Smooth muscle cell of trachea (primary cell): ENCODE measurements at places on chromosomes 11 and 22. TPM values are rescaled to one million over a fixed set of nuclear protein-coding genes. Genes with fewer than 3 reads are reported as not detected.

The LRRN4CL gene
- total RNA-seq, result 68.9 and 89.6 TPM in 2 replicates

The TIGD3 gene
- under 0.01 TPM in 1 of 2 replicates, not detected in the other for total RNA-seq

The XKR3 gene
- total RNA-seq, result under 0.01 and 0.15 TPM in 2 replicates

The KCNQ1 gene
- under 0.01 and 0.66 TPM in 2 replicates for total RNA-seq

The MUC15 gene
- not detected in 2 replicates for total RNA-seq

The CASP12 gene
- total RNA-seq, result 0.15 TPM in 1 of 2 replicates, not detected in the other

The SPON1 gene
- total RNA-seq, result 0.44 and 0.66 TPM in 2 replicates

The RFPL3 gene
- not detected in 2 replicates for total RNA-seq

The FGF4 gene
- not detected in 2 replicates for total RNA-seq

The PARVA gene
- 34.0 and 53.1 TPM in 2 replicates for total RNA-seq

The RASGRP2 gene
- 0.29 and 0.50 TPM in 2 replicates for total RNA-seq

The C11orf97 gene
- total RNA-seq, result not detected in 2 replicates

The APOBEC3F gene
- 5.7 and 6.6 TPM in 2 replicates for total RNA-seq

The BIRC3 gene
- total RNA-seq, result 0.44 and 2.0 TPM in 2 replicates

The STARD10 gene
- total RNA-seq, result 7.4 and 27.1 TPM in 2 replicates

The SCGB1D2 gene
- not detected in 2 replicates for total RNA-seq

The FBLN1 gene
- 274 and 726 TPM in 2 replicates for total RNA-seq

The E2F8 gene
- total RNA-seq, result under 0.01 and 1.0 TPM in 2 replicates

The MAPK8IP1 gene
- total RNA-seq, result 8.1 and 17.4 TPM in 2 replicates

The MIOX gene
- total RNA-seq, result 0.15 TPM in 1 of 2 replicates, not detected in the other

The BBOX1 gene
- not detected in 2 replicates for total RNA-seq

The POLD4 gene
- total RNA-seq, result 25.6 and 60.2 TPM in 2 replicates

The MFNG gene
- total RNA-seq, result 0.33 and 1.5 TPM in 2 replicates

The ZNF70 gene
- 3.2 and 4.3 TPM in 2 replicates for total RNA-seq

The ZNRD2 gene
- 36.7 and 55.1 TPM in 2 replicates for total RNA-seq

The SYT13 gene
- not detected in 2 replicates for total RNA-seq

The GGTLC2 gene
- not detected in 2 replicates for total RNA-seq

The KIRREL3 gene
- total RNA-seq, result 1.6 and 5.1 TPM in 2 replicates

The YPEL4 gene
- total RNA-seq, result 2.6 and 3.1 TPM in 2 replicates

The KRTAP5-8 gene
- total RNA-seq, result not detected in 2 replicates

The OR8D1 gene
- total RNA-seq, result not detected in 2 replicates

The MUS81 gene
- total RNA-seq, result 47.6 and 51.9 TPM in 2 replicates

The PDE2A gene
- total RNA-seq, result 0.17 and 0.58 TPM in 2 replicates

The RIMBP3C gene
- total RNA-seq, result 0.15 and 0.66 TPM in 2 replicates

The CARD16 gene
- total RNA-seq, result 15.3 and 26.3 TPM in 2 replicates

The POTEH gene
- not detected in 2 replicates for total RNA-seq

The OTUB1 gene
- 43.0 and 60.2 TPM in 2 replicates for total RNA-seq

The SCN3B gene
- total RNA-seq, result under 0.01 TPM in 1 of 2 replicates, not detected in the other

The SCGB1C1 gene
- not detected in 2 replicates for total RNA-seq

The FAM180B gene
- 0.17 TPM in 1 of 2 replicates, not detected in the other for total RNA-seq

The DCHS1 gene
- 24.4 and 39.2 TPM in 2 replicates for total RNA-seq

The RFPL2 gene
- not detected in 2 replicates for total RNA-seq

The CASP5 gene
- not detected in 2 replicates for total RNA-seq

The C22orf31 gene
- total RNA-seq, result 0.15 TPM in 1 of 2 replicates, not detected in the other

The SLC22A24 gene
- total RNA-seq, result not detected in 2 replicates

The TRPM5 gene
- not detected in 2 replicates for total RNA-seq

The ANO9 gene
- 0.17 TPM in 1 of 2 replicates, not detected in the other for total RNA-seq

The CARD10 gene
- total RNA-seq, result 2.0 and 4.1 TPM in 2 replicates

The TEX12 gene
- 0.15 TPM in 1 of 2 replicates, not detected in the other for total RNA-seq

The RIMBP3B gene
- total RNA-seq, result 0.17 TPM in 1 of 2 replicates, not detected in the other

The PKP3 gene
- 1.7 and 2.8 TPM in 2 replicates for total RNA-seq

The BACE1 gene
- total RNA-seq, result 34.6 and 42.2 TPM in 2 replicates

The VSIG2 gene
- 0.33 TPM in 1 of 2 replicates, not detected in the other for total RNA-seq

The PHETA2 gene
- 14.1 and 26.8 TPM in 2 replicates for total RNA-seq

The ZNRF3 gene
- total RNA-seq, result 3.5 and 6.1 TPM in 2 replicates

The RAC2 gene
- 2.8 and 4.0 TPM in 2 replicates for total RNA-seq
